Omental fat pad (tissue), 4 donors: ENCODE measurements at places on chromosomes 6 and 20. TPM values are rescaled to one million over a fixed set of nuclear protein-coding genes. Genes with fewer than 3 reads are reported as not detected.

Gene PMEPA1
- 17.4 TPM for total RNA-seq

Gene CALHM5
- total RNA-seq: 0.48 TPM

Gene PDYN
- not detected for total RNA-seq

Gene ZC3H12D
- total RNA-seq: 2.0 TPM

Gene CLPSL1
- total RNA-seq: not detected

Gene ATP6V1G2
- total RNA-seq: 0.74 TPM

Gene UBE2V1
- 63.2 TPM for total RNA-seq

Gene ALDH8A1
- 7.0 TPM for total RNA-seq

Gene DNPH1
- total RNA-seq: 57.0 TPM

Gene EEF1A2
- not detected for total RNA-seq

Gene SMOC2
- 126 TPM for total RNA-seq

Gene WFDC10B
- total RNA-seq: 0.93 TPM

Gene DAAM2
- total RNA-seq: 57.1 TPM

Gene SRXN1
- 45.7 TPM for total RNA-seq

Gene SLC17A4
- not detected for total RNA-seq

Gene TPX2
- total RNA-seq: 0.84 TPM

Gene PAX1
- not detected for total RNA-seq

Gene ZNF165
- 0.38 TPM for total RNA-seq

Gene CLIC5
- 56.0 TPM for total RNA-seq

Gene GNMT
- total RNA-seq: not detected

Gene PLA2G7
- 1.1 TPM for total RNA-seq

Gene SLC35D3
- not detected for total RNA-seq

Gene GABRR2
- 1.3 TPM for total RNA-seq

Gene ZC2HC1B
- not detected for total RNA-seq

Gene GATA5
- total RNA-seq: 1.3 TPM

Gene SLC22A16
- total RNA-seq: 0.84 TPM

Gene LY86
- total RNA-seq: 5.4 TPM

Gene TAAR1
- not detected for total RNA-seq

Gene PRSS35
- not detected for total RNA-seq

Gene TM9SF4
- total RNA-seq: 32.3 TPM
